ENCODE measurements at places on chromosomes 13 and 19. TPM values are rescaled to one million over a fixed set of nuclear protein-coding genes. Genes with fewer than 3 reads are reported as not detected.

CCNE1 gene
- total RNA-seq = 4.7 TPM

ZNF808 gene
- total RNA-seq = 16.8 TPM

AMH gene
- total RNA-seq = 2.1 TPM

PRTN3 gene
- total RNA-seq = not detected

PRR19 gene
- total RNA-seq = 0.32 TPM

LRRC4B gene
- total RNA-seq = under 0.01 TPM

ZNF816 gene
- total RNA-seq = 8.1 TPM

MUC16 gene
- not detected for total RNA-seq

COX6B2 gene
- not detected for total RNA-seq

PVR gene
- total RNA-seq = 41.9 TPM

Measured in hair follicle dermal papilla cell (primary cell).